ENCODE measurements at places on chromosomes 5 and 9.

GRCh38 chr5:122532035-122532434, 220.0 kb downstream of the SNCAIP start:
- DNase-seq, result no peak

- peak; percentile 15 for DNase-seq
These were observed 9.9 kb downstream of the ZFAND5 start for GRCh38 chr9:72355153-72355552.

DNA sequence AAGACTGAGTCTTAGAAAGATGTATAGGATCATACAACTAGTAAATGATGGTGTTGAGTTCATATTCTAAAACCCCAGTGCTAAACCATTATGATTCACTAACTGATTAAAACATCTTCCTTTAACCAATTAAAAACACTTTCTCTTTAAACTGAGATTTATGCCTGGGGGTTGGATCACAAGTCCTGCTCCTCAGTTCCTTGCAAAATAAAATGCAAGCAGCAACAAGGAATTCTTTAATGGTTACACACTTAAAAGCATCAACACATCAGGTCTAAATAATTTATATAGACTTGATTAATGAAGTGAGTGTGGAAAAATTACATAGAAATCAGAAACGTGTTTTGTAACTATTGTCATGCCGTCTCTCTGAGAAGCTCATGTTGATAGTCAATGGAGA, 189.2 kb downstream of the TARS1 start:
- no peak for DNase-seq

GRCh38 chr9:128191406-128192046, at the start of gene CIZ1:
Gene CIZ1, minus strand, starts transcription at chr9:128191572. Its CDS starts 715 bp downstream, at chr9:128190857.
- peak; percentile 74 for DNase-seq

- DNase-seq, result peak; percentile 66
These were observed 95.8 kb downstream of the ALDH1A1 start for GRCh38 chr9:72856972-72857623.

GRCh38 chr9:16530669-16531642, 339.5 kb downstream of the BNC2 start:
- DNase-seq, result no peak

DNA sequence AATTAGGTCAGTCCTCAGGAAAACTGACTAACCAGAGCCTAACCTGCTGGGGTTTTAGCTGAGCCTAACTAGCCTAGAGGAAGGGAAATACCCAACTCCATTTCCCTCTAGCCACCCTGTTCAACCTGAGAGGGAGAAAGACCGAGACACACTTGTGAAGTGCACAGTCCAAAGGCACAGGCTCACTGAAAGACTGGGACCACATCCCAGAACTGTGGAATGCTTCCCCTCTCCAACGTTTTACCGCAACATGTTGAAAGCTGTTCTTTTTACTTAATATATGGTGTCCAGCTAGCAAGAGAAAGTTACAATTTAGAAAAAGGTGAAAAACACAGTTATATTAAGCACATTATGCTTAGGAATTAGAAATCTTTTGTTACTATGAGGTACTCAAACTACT, 76.8 kb upstream of the SIMC1 start:
- no peak for DNase-seq

DNA sequence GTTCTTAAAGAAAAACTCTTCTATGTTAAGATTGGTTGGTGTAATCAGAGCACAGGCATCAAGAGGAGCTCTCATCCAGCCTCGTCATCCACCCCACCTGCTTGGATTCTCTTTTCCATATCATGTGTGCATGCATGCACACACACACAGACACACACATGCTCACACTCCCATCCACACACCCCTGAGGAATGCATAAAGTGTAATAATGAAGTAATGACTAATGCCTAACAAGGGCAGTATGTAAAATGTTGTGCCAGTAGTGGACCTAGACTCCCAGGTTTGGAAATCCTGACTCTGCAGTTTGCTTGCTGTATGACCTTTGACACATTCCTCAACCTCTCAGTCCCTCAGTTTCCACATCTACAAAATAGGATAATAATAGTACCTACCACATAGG, 280.0 kb upstream of the ANKRD55 start:
- no peak for DNase-seq

GRCh38 chr9:21607576-21607975, 125.5 kb upstream of the IFNE start:
- DNase-seq, result peak; percentile 74

- no peak for DNase-seq
These were observed 22.1 kb downstream of the TYRP1 start for GRCh38 chr9:12715268-12715667.

DNA sequence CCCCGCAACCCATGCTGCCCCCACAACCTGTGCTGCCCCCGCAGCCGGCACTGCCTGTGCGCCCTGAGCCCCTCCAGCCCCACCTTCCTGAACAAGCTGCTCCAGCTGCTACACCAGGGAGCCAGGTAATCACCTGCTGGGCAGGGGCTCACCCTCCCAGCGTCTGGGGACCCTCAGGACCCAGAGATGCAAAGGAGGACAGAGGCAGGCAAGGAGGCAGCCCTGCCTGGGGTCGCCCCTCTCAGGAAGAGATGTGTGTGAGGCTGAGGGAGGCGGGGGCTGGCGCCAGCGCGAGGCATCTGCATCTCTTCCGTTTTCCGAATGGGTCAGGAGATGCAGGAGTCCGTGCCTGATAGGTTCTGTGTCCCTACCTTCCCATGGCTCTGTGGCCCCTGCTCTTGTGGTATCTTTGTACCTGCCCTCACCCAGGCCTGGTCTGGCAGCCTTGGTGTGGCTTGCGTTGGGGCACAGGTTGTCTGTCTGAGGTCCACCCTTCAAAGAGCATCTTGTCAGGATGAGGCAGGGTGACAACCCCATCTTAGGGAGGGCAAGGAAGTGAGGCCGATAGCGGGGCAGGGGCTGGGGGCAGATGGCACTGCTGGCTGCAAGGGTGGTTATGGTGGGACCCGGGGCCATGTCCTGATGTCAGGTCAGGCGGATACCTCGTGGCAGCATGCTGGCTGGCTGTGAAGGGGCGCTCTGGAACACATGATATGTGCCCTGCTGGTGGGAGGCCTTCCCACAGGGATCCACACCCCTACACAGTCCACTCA, 75.7 kb downstream of the WNK2 start:
- no peak for DNase-seq

DNA sequence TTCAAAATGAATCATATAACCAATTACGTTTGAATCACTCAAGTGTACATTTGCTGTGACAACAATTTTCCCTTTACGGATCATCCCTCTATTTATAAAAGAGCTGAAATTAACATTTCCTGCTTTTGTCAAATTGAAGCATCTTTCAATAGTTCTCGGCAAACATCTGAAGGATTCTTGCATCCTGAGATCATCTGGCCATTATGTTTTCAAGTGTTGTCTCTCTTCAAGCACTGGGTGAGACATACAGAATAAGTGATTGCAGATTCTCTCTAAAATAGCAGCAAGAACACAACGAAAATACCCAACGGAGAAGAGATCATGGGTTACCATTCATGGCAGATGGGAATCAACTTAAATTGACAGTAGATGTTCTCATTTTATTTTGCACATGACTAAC, 283.4 kb upstream of the GRAMD2B start:
- peak; percentile 83 for DNase-seq

GRCh38 chr9:90724880-90725279, 76.7 kb upstream of the SYK start:
- DNase-seq, result no peak

DNA sequence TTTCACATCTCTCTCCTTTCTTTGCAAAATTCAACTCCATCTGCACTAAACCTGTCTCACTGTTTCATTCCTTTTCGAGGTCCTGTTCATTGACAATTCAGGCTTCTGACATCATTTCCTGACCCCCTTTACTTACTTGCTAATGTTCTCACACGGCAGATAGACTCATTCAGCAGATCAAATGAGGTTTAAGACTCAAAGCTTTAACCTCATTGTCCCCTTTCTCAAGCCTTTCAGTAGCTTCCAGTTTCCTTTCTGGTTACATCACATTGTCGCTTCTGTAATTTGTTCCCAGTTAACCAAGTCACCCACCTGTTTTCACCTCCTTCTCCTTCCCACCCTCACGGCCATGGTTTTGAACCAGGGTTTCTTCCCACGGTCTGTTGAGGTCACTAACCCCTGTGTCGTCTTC, 143.4 kb upstream of the OTULINL start:
- no peak for DNase-seq

DNA sequence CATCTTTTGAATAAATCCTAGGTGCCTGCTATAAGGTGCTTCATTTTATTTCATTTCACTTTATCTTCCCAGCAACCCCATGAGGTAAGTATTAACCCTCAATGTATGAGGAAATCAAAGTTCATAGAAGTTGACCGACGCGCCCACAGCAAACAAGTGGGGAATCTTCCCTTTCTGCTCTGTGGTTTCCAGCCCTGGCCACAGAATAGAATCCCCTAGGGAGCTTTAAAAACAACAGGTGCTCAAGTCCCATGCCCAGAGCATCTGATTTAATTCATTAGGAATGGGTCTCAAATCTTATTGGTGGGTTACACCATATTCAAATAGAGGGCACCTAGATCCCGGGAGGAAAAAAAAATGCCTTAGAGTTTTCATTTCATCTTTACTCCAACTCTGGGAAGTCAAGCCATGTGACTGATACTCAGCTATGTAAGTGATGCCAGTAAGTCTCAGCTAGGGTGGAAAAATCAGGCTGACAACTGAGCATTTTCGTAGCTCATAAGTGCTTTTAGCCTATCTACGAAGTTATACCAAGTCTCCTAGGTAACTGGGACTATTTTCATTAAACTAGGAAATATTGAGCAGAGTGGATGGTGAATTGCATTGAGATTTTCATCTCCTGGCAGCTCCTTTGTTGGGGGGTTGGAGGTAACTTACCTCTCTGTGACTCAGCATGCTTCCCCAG, 353.4 kb upstream of the SLC30A5 start:
- DNase-seq, result peak; percentile 8

- peak; percentile 50 for DNase-seq
These were observed 345.5 kb upstream of the PAPPA start for GRCh38 chr9:115808108-115808507.

- no peak for DNase-seq
These were observed 272.8 kb downstream of the NNT start for GRCh38 chr5:43875741-43876140.

GRCh38 chr5:132749506-132749905, 2.3 kb downstream of the CCNI2 start:
- no peak for DNase-seq

DNA sequence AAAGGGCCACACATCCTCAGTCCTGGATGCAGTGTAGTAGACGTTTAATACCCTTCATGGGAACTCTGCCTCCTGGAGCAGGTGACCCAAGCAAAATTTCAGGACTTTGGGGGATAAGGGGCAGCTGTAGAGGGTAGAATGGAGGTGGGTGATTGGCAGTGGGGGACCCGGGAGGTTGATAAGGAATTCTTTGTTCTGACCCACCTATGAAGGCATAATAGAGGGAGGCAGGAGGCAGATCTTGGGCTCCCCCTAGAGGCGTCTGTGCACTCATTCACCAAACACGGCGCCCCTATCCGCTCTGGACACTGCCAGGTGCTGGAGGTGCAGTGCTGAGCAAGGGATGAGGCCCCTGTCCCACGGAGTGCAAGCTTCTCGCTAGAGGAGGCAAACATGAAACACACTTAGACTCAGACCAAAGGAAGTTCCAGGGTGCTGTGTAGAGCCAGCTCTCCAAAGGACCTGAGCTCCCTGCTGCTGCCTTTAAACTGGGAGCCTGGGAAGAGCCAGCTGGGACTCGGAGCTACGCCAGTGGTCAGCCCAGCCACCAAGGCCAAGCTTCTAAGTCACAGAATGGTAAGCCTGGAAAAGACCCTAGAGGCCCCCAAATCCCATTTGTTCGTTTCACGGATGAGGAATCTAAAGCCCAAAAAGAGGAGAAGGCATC, 7.7 kb downstream of the IL17B start:
- peak; percentile 58 for DNase-seq

DNA sequence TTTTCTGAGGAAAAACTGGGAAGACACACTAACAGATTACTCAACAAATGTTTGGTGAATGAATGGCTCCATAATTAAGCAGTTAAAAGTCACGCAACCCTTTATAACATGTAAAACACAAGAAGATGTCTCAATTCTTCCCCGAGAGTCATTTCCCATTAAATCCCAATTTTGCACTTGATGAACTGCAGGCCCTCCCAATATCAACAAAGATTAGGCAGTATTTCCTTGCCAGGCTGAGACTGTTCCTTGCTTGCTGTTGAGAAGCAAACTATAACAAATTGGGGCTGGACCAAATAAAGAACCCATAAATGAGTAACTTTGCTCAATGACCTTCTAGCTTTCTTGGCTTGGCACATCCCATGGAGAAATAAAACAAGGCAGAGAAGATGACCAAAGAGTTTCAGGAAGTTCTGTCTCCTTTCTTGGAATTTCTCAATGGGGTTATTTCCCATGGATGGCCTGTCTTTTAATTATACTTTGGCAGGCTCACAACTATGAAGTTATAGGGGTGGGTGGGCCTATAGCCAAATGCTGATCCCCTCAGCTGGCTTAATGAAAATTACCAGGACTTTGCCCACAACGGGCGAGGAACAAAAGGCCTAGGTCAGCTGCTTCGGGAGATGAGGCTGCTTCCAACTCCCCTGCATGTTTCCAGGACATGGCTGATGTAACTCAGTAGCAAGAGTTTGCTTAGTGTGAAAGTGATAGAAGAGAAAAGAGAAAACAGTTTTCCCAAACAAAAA, 243.1 kb upstream of the RFX3 start:
- peak; percentile 15 for DNase-seq

GRCh38 chr9:84140535-84141101, 160.0 kb downstream of the RMI1 start:
- peak; percentile 23 for DNase-seq

- DNase-seq, result no peak
These were observed 15.2 kb downstream of the CRB2 start for GRCh38 chr9:123371228-123371584.

GRCh38 chr9:14768405-14769229, 46.1 kb upstream of the CER1 start:
- peak; percentile 57 for DNase-seq
